AG10803 (cell line): ENCODE measurements at places on chromosomes 16 and 17.
A peak's percentile ranks its signal among the peaks of the same experiment; 100 is the strongest.

- DNase-seq = no peak
These were observed 230.7 kb downstream of the HS3ST4 start for GRCh38 chr16:25922438-25922837.

DNA sequence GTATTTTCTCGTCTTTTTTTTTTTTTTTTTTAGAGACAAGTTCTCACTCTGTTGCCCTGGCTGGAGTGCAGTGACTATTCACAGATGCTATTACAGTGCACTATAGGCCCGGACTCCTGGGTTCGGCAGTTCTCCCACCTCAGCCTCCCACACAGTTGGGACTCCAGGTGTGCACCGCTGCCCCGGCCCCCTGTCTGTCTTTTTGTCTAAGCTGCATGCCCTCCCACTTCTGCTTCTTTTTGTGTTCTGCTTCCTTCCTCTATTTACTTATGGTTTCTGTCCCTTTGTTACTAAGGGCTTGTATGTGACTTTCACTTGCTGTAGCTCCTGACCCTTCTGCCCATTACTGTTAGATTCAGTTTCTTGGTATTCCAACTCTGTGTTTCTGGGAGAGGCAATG lies 20.5 kb downstream of the SLC7A6 start:
- no peak for DNase-seq

DNA sequence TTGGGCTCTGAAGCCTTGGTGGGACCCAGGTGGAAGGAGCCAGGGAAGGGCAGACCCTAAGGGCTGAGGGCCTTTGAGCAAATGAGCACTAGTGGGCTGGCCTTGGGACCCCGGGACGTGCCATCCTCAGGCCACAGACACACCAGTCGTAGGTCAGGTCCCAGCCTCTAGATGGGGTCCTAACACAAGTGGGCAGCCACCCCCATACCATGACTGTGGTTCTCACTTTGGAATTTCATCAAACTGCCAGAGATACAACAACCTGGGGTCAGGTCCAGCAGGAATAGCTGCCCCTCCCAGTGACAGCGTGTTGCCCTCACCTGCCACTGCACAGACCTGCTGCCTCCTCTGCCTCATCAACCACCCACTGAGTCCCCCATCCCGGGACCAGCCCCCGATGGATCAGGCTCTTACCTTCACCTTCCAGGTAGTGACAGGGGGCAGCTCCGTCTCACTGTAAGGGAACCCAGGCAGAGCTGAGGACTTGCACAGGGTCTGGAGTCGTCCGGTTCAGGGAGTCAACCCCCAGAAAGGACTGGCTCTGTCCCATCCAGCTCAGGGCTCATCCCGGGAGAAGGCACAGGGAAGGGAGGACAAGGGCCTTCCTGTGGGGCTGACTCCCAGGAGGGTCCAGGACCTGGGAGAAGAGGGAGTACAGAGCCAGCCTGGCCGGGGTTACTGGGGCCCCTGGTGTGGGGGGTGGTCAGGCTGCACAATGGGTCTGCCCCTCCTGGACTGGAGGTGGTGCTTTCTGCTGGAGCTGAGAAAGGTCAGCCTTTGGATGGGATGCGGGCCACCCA lies 40.0 kb downstream of the LGALS9 start:
- no peak for DNase-seq

DNA sequence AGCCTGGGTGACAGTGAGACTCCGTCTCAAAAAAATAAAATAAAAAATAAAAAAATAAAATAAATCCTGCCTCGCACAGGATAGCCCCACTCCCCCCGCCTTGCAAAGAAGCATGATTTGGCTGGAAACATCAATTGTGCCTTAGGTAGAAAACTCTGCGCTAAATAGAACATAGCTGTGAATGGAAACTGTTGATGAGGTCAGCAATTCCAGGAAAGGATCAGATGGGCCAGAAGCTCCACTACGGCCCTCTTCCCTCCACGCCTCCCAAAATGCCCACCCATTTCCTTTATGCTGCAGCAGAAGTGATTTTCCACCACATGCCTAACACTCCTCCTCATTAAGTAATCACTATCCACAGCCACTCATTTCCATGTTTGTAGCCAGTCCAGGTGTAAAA lies 473.4 kb downstream of the XYLT1 start:
- no peak for DNase-seq

GRCh38 chr16:72991211-72991610 lies 56.7 kb downstream of the ZFHX3 start:
- peak; percentile 22 for DNase-seq
